ENCODE measurements at places on chromosomes 11 and 22.

DNA sequence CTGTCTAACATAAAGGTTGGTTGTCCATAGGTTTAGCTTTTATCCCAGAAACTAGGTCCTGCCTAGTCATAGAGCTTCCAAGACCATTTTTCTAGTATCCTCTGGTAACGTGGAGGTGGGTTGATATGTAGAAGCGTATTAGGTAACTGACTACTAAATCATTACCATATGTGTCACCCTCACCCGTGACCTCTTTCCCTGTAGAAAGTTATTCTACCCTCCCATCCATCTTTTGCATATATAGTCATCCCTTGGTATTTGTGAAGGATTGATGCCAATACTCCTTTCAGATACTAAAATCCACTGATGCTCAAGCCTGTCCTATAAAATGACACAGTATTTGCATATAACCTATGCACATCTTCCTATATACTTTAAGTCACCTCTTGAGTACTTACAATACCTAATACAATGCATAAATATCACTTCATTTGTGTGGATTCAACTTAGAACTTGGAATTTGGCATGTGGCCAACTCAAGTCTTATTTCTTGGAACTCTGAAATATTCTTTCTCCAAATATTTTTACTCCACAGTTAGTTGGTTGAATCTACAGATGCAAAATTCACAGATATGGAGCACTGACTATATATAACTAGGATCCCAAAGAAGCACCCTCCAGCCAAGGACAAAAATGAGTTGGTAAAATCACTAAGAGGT is 497.0 kb upstream of the TENM4 start:
- no peak for DNase-seq

- DNase-seq: no peak
Measured at GRCh38 chr22:49973018-49973961, 12.7 kb downstream of the PIM3 start.

DNA sequence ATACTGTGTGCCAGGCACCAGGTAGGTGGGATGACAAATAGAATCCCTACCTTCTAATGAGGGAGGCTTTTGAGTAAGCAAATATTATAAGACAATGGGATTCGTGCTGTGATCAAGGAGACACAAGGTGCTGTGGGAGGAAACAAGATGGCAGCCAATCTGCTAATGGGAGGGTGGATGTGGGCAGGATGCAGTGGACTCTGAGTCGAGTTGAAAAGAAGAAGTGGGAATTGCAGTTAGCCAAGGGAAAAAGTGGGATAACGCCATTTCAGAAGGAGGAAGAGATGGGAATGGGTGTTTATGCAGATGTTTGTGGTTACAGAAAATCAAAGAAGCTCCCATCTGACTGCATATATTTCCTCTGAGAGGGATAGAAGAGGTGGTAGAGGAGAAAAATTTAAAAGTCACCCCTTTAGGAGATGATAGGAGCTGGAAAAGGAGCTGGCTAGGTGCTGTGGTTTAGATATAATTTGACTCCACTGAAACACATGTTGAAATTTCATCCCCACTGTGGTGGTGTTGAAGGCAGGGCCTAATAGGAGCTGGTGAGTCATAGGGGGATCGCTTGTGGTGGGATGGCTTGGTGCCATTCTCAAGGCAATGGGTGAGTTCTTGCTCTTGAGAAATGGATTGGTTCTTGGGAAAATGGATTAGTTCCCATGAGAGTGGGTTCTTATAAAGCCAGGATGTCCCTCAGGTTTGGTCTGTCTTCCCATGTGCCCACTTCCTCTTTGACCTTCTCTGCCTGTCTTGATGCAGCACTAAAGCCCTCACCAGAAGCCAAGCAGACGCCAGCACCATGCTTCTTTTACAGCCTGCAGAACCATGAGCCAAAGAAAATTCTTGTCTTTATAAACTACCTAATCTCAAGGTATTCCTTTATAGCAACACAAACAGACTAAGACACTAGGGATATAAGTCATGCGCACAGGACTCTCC is 30.0 kb upstream of the POU2AF1 start:
- DNase-seq: no peak

DNA sequence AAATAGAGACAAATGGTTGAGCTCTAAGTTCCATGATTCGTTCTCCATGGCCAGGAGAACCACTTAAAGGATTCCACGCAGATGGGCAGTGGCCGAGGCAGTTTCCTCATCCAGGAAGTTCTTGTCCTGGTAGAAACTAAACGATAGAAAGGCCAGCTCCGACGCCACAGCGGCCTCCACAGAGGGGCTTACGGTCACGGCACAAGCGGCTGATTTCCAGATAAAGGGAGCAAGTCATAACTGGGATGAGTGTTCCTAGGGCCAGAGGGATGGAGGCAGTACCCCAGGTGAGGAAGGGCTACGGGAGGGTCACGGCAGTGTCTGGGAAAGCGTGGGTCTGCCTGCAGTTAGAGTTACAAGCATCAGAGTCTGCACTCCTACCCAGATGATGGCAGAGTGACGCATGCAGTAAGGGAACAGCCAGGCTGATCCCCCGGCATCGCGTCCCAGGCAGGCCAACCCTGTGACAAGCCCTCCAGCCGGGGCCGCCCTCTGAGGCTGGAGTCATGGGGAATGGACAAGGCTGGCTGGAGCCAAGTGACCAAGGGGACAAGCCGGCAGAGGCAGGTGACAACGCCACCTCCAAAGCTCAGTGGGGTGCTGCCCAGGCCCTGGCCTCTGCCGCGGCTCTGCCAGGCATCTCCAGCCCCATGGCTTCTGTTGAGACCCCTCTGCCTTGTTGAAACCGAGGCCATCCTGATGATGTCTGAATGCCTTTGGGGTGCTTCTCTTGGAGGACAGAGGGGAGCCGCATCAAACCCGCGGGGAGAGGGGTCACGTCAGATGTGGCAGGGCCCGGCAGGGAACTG is 475.1 kb downstream of the BRD1 start:
- no peak for DNase-seq

DNA sequence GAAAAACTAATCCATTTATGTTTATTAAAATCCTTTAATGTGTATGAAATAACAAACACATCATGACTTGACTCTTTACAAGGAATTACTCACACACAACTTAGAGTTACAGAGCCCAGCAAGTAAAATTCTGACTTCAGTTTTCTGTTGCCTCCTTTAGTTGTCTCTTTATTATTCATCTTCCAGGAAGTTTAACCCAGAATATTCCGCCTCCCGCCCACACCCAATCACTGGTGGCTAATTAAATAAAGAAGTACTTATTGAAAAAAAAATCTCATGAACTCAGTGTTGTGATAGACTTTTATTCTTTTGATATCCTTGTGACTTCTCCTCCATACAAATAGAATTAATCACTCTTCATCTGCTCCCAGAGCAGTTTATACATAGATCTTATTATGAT is 61.9 kb downstream of the MUC15 start:
- DNase-seq: no peak

DNA sequence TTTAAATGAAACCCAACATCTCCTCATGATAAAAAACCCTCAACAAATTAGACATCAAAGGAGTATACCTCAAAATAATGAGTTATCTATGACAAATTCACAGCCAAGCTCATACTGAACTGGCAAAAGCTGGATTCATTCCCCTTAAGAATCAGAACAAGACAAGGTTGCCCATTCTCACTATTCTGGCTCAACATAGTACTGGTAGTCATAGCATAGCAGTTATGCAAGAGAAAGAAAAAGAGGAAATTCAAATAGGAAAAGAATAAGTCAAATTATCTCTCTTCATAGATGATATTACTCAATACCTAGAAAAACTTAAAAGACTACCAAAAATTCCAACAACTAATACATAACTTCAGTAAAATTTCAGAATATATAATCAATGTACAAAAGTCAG is 29.4 kb upstream of the XKR3 start:
- no peak for DNase-seq
